ENCODE measurements at places on chromosomes 1 and 21. TPM values are rescaled to one million over a fixed set of nuclear protein-coding genes. Genes with fewer than 3 reads are reported as not detected.

ZNF593OS gene
- total RNA-seq, result 0.24 TPM

OR6K3 gene
- not detected for total RNA-seq

TMEM200B gene
- total RNA-seq, result not detected

FCAMR gene
- not detected for total RNA-seq

OR2T33 gene
- not detected for total RNA-seq

NBPF4 gene
- not detected for total RNA-seq

CSF1 gene
- total RNA-seq, result 43.8 TPM

OR2M7 gene
- total RNA-seq, result not detected

RXFP4 gene
- total RNA-seq, result not detected

CLCA4 gene
- total RNA-seq, result not detected

SYT2 gene
- not detected for total RNA-seq

RNF186 gene
- total RNA-seq, result not detected

WDR64 gene
- 0.24 TPM for total RNA-seq

CELA2A gene
- total RNA-seq, result not detected

SPRR2B gene
- not detected for total RNA-seq

ANGPTL1 gene
- 0.13 TPM for total RNA-seq

MARK1 gene
- not detected for total RNA-seq

SLC44A5 gene
- 0.05 TPM for total RNA-seq
